ENCODE measurements at places on chromosomes 2 and 18. TPM values are rescaled to one million over a fixed set of nuclear protein-coding genes. Genes with fewer than 3 reads are reported as not detected.

Gene DSEL
- 156 TPM for total RNA-seq

Gene GTF2A1L
- total RNA-seq = 0.87 TPM

Gene PREPL
- total RNA-seq = 49.0 TPM

Gene ALPP
- under 0.01 TPM for total RNA-seq

Gene HS1BP3
- 86.3 TPM for total RNA-seq

Gene POTEC
- total RNA-seq = not detected

Gene DPYSL5
- total RNA-seq = not detected

Gene DLGAP1
- total RNA-seq = 3.1 TPM

Gene SLC5A7
- not detected for total RNA-seq

Gene EMILIN1
- total RNA-seq = 366 TPM

Gene ATF2
- total RNA-seq = 48.8 TPM

Gene TACR1
- not detected for total RNA-seq

Gene IL1A
- total RNA-seq = 0.33 TPM

Gene GPR39
- total RNA-seq = 1.3 TPM

Gene PLGLB1
- 1.5 TPM for total RNA-seq

Gene CHMP1B
- 50.8 TPM for total RNA-seq

Gene CFC1
- total RNA-seq = not detected

Gene ACVR2A
- total RNA-seq = 11.9 TPM

Gene ALLC
- total RNA-seq = not detected

Gene ME2
- total RNA-seq = 49.5 TPM

Gene LYPD6
- 0.33 TPM for total RNA-seq

Gene ASXL3
- 0.66 TPM for total RNA-seq

Gene SLC8A1
- 80.3 TPM for total RNA-seq
